Transverse colon (tissue), 4 donors: ENCODE measurements at places on chromosomes 5 and 9.

DNA sequence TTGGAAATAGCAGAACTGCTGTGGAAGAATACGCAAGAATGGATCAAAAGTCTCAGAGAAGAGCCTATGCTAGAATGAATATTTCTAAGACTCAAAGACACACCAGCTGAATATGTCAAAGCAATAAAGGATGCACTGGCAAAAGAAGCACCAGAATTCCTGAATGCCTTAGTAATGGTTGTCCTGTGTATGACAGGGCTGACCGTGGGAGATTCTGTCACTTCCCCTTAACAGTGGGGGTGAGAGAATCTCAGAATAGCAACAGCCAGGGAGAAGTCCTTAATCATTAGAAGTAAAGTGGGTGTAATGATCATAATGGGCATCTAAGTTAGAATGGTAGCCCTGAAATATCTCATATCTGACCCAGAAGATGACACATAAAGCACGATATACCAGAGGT is 14.6 kb upstream of the PRR16 start:
- DNase-seq, result no peak

- DNase-seq, result peak; percentile 39
Observed at GRCh38 chr9:109440797-109441287, 57.3 kb downstream of the PTPN3 start.

DNA sequence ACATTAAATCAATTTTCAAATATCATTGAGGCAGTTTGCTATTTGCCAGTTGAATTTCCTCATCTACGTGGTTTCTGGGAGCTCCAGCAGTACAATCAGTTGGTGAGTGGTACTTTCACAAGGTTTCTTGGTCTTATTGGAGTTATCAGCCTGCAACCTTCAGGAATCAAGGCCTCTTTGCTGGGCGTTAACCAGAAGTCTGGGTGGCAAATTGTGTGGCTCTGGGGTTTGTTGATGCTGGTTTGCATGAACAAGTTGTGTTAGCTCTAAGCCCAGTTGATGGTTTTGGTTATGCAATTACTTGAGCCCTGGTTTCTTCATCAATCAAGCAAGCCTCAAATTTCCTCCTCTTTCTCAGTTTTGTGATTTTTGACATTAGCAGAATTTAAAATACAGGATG is 152.9 kb upstream of the ANKRD55 start:
- no peak for DNase-seq

GRCh38 chr9:91736898-91737601 is 213.0 kb downstream of the ROR2 start:
- DNase-seq, result no peak

- no peak for DNase-seq
Observed at GRCh38 chr9:90100014-90100413, 495.2 kb downstream of the GADD45G start.

DNA sequence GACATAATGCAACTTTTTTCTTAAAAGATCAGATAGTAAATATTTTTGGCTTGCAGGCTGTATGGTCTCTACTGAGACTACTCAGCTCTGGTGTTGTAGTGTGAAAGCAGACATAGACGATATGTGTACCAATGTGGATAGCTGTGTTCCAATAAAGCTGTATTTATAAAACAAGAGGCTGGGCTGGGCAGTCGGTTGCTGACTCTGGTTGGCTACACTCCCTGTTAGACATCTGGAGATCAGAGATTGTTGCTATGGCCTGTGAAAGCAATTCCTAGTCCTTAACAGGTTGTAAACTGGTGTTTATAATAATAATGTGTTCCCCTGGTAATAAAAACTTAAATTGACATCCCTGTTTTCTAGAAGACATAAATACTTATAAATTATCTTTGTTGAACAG is 24.4 kb upstream of the SCAMP1 start:
- DNase-seq, result no peak

GRCh38 chr5:10675177-10675700 is 85.8 kb downstream of the DAP start:
- DNase-seq, result no peak

DNA sequence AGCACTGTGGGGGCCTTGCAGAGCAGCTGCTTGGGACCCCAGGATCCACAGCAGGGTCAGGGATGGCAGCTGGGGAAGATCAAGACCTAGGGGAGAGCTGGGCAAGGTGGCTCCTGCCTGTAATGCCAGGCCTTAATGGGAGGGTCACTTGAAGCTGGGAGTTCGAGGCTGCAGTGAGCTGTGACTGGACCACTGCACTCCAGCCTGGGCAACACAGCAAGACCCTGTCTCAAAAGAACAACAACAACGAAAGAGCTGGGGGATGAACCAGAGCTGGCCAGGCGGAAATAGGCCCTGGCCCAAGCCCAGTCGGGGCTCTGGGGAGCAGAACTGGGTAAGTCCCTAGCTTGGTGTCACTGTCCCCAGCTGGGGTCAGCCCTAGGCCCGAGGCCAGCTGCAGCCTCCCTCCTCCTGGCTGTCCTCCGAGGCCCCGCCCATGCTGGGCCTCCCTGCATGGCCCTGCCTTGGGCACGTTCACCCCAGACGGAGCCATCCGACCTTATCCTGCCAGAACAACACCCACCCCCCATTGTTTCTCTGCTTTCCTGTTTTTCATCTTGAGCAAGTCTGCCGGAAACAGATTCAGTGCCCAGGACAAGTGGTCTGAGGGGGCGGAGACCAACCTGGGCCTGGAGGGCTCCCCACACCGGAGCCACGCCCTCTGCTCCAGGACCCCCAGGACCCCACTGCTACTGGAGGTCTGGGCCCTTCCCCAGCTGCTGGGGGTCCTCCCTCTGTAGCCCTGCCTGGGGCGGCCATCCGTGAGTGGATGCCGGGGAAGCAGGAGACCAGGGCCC is 1.9 kb downstream of the DIPK1B start:
- no peak for DNase-seq

- no peak for DNase-seq
Observed at GRCh38 chr5:144100702-144101101, 69.8 kb downstream of the YIPF5 start.

GRCh38 chr9:97550386-97550785 is 48.9 kb downstream of the TMOD1 start:
- no peak for DNase-seq

DNA sequence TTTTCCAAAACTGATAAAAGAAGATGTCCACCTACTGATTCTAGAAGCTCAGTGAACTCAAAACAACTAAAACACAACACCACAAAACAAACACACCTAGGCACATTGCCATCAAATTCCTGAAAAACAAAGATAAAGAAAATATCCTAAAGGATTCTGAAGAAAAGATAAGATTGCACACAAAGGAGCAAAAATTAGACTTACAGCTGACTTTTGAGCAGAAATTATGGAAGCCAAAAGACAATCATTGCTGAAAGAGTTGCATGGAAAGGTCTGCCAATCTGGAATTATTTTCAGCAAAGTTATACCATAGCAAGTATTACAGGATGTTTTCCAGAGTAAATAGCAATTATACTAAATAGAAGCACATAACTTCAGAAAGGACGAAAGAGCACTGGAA is 128.2 kb upstream of the IRX2 start:
- no peak for DNase-seq

DNA sequence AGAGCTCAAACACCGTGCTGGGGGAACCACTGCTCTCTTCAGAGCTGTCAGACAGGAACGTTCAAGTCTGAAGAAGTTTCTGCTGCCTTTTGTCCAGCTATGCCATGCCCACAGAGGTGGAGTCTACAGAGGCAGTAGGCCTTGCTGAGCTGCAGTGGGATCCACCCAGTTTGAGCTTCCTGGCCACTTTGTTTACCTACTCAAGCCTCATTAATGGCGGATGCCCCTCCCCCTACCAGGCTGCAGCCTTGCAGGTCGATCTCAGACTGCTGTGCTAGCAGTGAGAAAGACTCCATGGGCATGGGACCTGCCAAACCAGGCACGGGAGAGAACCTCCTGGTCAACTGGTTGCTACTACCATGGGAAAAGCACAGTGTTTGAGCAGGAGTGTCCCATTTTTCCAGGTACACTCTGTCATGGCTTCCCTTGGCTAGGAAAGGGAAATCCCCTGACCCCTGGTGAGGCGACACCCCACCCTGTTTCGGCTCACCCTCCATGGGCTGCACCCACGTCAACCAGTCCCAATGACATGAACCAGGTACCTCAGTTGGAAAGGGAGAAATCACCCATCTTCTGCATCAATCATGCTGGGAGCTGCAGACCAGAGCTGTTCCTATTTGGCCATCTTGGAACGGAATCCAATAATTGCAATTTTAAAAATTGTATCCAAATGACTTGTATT is 246.9 kb upstream of the ADAMTS16 start:
- DNase-seq, result no peak

DNA sequence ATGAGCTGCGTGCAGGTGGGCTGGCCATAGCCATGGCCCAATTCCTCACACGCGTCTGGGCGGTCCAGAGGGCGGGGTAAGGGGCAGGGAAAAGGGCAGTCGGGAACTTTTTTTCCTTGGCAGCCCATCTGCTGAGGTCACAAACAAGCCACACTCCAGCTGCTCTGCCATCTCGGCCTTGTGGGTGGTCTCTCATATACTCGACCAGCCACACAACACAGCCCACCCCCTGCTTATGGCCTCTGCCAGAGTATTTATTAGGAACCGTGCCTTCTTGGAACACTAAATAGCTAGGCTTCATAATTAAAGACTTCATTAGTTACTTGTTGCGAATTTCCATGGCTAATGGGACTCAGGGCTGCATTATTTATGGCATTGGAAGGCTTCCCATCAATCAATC is 98.5 kb upstream of the LHFPL2 start:
- DNase-seq, result no peak

DNA sequence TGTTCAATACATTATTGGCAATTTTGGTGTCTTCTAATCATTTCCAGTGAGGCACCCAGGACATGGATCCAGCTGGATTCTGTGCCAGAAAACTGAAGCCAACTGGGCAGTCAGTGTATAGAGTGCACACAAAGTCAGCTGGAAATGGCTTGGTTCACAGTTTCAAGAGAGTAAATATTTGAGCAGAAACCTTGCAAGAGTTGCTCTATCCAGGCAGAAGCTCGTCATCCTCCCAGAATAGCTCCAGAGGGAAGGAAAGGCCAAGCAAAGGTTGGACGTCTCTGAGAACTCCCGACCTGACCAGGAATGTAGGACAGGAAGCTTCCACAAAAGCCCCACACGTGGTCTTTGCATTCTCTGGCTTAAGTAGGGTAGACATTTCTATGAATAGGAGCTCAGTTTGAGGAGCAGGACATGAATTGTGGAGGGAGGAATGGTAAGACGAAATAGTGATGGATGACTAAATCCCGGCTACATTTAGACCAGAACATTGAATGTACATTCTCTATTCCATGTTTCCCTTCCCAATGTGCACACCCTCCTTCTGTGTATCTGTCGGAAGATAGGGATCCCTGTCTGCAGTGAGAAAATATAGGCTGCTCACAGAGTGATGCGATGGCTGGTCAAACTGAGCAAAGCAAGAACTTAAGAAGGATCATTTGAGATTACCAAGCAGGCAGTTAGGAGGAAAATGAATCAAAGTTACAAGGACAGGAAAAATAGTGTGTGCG is 72.7 kb upstream of the FCN2 start:
- no peak for DNase-seq

GRCh38 chr5:23840083-23840482 is 332.7 kb downstream of the PRDM9 start:
- DNase-seq, result no peak

- no peak for DNase-seq
Observed at GRCh38 chr5:55816342-55816741, 34.8 kb upstream of the IL31RA start.

DNA sequence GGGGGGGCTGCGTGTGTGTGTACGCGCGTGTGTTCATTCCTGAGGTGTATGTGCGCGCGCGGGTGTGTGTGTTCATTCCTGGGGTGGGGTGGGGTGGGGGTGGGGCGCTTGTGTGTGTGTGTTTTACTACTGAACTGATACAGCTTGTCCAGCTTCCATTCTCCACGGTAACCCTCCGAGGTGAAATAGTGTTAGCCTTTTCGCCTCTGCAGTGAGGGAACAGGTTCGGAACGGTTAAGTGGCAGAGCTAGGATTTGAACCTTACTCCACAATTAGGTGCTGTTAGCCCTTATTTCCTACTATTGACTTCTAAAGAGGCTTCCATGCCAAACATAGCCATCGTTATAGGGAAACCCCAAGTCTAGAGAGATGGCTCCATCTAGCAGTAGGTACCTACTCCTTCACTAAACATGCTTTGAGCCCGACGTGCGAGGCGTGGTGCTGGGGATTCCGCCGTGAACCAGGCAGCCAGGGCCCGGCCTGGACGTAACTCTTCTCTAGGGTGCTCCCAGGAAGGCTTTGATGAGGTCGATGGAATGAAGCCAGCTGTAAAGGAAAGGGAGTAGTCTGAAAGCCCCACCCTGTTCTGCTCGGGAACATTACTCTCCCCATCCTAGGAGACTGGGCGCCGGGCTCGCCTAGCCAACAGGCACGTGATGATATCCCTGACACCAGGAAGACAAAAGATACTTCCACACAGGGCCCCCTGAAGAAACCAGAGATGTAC is 782 bp upstream of the SKP1 start:
- DNase-seq, result peak; percentile 89

GRCh38 chr5:117013280-117013877 is 438.8 kb upstream of the SEMA6A start:
- DNase-seq, result no peak

DNA sequence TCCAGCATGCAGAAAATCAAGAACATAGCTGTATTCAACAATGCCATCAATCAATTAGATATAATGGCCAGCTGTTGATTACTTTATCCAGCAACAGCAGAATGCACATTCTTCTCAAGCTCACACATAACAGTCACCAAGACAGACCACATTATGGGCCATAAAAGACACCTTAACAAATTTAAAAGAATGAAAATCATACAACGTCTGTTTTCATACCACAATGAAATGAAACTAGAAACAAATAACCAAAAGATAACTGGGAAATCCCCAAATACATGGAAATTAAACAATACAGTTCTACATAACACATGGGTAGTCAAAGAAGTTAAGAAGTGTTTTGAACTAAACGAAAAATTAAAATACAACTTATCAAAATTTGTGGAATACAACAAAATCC is 130.9 kb upstream of the GNA14 start:
- DNase-seq, result no peak

DNA sequence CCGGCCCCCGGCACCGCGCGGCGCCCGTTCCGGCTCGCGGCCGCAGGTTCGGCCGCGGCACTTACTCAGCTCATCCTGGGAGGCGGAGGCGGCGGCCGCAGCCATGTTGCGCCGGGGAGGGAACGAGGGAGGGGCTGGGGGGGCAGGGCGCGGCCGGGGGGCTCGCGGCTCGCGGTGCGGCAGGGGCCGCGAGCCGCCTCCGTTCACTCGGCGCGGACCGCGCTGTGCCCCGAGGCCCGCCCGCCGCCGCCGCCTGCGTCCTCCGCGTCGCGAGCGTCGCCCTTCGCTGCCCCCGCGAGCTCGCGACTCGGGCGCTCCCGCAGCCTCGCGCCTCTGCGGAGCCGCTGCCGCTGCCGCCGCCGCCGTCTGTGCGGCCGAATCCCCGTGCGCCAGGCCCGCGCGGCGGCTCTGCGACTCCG is 735 bp downstream of the ECPAS start:
- DNase-seq, result peak; percentile 47

DNA sequence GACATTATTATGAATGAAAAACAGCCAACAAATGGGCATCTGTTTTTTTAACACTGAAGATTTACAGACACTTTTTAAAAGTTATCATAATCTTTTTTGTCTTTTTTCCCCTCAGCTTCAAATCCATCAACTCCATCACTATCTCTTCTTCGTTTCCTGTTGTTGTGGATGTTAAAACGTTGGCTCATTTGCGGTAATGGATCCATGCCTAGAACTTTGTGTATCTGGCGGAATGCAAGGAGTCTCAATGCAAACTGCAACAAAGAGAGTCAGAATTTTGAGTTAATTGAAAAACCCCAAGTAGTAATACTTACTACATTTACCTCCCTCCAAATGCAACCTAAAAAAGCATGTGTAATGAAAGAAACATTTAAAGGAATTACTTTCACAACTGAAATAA is 42.9 kb upstream of the MTMR12 start:
- DNase-seq, result no peak
